ENCODE measurements at places on chromosomes 5 and 9. TPM values are rescaled to one million over a fixed set of nuclear protein-coding genes. Genes with fewer than 3 reads are reported as not detected.

- no peaks in the 10 kb centered on the region for H3K27me3 ChIP-seq
- H3K4me1 ChIP-seq: no peaks in the 10 kb centered on the region
- no peaks in the 10 kb centered on the region for H3K36me3 ChIP-seq
- H3K27ac ChIP-seq: no peak overlapping the region
- H3K4me3 ChIP-seq: no peak overlapping the region
Observed at GRCh38 chr5:76007904-76008303, 75.3 kb upstream of the SV2C start.

DNA sequence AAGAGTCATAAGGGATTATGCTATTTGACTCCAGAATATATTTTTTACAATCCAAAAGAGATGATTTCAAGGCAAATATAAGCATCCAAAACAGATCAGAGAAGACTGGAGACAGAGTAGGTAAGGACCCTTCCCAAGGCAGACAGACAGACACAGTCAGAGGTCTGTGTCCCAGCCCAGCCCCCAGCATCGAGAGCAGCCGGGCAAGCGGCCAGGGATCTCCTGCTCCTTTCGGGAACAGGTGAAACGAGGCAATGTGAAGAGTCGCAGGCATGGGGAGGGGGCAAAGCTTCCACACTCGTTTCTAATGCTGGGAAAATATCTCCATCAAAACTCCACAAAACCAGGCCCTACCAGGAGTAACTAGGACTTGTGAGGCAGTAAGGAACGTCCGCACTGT, 5.8 kb downstream of the PAEP start:
- H3K4me3 ChIP-seq: no peak overlapping the region
- no peaks in the 10 kb centered on the region for H3K36me3 ChIP-seq
- H3K27ac ChIP-seq: no peak overlapping the region
- H3K4me1 ChIP-seq: no peaks in the 10 kb centered on the region

DNA sequence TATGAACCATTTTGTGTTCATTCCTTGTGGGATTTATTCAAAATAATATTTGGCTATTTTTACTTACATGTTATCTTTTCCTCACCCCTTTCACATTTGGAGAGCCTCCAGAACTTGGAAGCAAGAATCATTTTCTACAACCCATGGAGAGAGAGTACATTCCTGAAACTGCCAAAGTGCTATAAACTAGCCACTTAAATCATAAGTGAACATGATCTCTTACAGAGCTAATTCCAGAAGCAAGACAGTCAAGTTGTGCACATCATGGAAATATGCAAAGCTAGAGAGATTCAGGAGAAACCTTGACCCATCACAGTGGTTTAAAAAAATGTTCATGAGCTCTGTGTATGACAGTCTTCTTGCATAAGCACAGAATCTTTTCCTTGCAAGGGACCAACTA, 883.6 kb upstream of the C9orf72 start:
- no peaks in the 10 kb centered on the region for H3K36me3 ChIP-seq
- no peak overlapping the region for H3K27ac ChIP-seq
- H3K27me3 ChIP-seq: no peaks in the 10 kb centered on the region

DNA sequence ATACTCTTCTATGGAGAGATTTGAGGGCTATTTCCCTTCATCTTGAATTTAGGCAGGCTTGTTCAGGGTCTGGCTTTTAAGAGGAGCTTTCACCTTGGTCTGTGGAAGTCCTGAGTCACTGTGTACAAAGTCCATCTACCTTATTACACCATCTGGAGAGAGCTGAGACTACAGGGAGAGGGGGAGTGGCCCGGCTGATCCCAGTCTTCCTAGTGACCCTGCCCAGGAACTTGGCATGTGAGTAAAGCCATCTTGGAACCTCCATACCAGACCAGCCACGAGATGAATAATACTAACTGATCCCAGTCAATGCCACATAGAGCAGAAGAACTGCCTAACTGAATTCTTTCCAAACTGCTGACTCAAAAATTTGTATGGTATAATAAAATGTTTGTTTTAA, 8.4 kb upstream of the IL6ST start:
- no peaks in the 10 kb centered on the region for H3K36me3 ChIP-seq
- H3K27ac ChIP-seq: peak overlapping the region; percentile 74
- H3K4me1 ChIP-seq: peaks cover 5% of the 10 kb centered on the region
- DNase-seq: peak; percentile 62

Gene LCN9
- total RNA-seq: not detected

Measured in IMR-90 (cell line).